ENCODE measurements at places on chromosomes 7 and 10.
A peak's percentile ranks its signal among the peaks of the same experiment; 100 is the strongest.

- DNase-seq = peak; percentile 11
Measured at GRCh38 chr7:44259547-44260457, 59.0 kb downstream of the YKT6 start.

GRCh38 chr7:113268757-113269156 lies 150.4 kb upstream of the SMIM30 start:
- no peak for DNase-seq

DNA sequence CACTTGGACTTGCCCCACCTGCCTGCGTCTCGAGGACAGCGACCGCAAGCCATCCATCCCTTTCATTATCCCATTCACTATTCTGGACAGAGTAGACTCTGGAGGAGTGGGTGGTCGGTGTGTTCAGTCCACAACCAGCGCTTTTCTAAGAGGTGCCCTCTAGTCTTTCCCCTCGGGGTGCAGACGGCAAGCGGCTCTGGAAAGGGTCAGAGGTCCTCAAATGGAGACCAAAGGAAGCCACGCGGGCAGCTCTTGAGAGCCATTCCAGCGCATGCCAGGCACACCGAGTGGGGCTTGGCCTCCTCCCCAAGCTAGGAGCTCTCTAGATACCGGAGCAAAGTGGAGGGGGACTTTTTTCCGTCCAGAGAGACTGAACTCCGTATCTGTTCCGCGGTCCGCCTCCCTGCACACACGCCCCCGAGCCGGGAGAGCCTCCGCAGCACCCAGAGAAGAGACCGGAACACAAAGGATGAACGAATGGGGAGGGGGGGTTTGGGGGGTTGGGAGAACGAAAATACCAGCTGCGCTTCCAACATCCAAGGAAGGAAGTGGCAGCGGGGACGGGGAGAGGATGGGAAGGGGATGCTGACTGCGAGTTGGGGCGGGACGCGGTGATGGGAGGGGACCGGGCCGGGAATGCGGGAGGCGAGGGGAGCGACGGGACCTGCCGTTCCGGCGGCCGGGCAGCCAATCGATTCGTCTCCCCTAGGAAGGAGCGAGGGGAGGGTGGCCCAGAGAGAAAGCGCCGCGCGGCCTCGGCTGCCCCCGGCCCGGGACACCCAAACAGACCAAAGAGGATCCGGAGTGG lies 515 bp downstream of the GSDME start:
- peak; percentile 27 for DNase-seq

DNA sequence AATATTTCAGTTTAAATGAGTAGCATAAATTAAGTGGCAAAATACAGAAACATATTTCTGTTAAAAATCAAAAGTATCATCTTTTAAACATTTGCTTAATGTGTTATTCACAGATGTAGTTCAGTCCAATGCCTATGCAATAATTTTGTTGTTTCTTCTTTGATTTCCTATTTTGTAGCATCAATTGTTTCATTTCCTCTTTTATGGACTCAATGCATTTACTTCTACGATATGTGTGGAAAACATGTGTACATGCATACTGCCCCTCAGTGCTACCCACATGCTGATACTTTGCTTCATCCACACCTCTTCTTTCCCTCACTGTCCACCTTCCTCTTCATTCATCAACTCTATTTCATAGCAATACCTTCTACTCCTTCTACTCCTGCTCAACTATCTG lies 108.1 kb downstream of the PTN start:
- no peak for DNase-seq

- no peak for DNase-seq
Measured at GRCh38 chr10:28768227-28768626, 90.9 kb downstream of the BAMBI start.

- no peak for DNase-seq
Measured at GRCh38 chr7:102942868-102943267, 30.1 kb downstream of the LRRC17 start.

DNA sequence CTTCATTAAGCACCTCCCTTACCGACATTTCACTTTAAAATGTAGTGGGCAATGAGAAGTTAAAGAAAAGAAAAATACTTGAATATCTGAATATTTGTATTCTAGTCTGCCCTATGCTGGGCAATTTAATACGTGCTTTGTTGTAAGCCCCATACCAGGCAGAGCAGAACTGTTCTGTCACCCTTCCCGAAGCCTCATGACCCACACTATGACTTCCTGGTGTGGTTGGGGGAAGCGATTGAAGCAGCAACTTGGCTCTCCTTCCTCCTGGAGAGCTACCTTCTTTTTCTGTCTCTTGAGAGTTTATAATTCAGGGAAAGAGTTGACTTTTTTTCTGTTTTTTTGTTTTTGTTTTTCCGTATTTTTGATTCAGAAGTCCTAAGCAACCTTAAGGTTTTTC lies 243.7 kb downstream of the INHBA start:
- DNase-seq = no peak

DNA sequence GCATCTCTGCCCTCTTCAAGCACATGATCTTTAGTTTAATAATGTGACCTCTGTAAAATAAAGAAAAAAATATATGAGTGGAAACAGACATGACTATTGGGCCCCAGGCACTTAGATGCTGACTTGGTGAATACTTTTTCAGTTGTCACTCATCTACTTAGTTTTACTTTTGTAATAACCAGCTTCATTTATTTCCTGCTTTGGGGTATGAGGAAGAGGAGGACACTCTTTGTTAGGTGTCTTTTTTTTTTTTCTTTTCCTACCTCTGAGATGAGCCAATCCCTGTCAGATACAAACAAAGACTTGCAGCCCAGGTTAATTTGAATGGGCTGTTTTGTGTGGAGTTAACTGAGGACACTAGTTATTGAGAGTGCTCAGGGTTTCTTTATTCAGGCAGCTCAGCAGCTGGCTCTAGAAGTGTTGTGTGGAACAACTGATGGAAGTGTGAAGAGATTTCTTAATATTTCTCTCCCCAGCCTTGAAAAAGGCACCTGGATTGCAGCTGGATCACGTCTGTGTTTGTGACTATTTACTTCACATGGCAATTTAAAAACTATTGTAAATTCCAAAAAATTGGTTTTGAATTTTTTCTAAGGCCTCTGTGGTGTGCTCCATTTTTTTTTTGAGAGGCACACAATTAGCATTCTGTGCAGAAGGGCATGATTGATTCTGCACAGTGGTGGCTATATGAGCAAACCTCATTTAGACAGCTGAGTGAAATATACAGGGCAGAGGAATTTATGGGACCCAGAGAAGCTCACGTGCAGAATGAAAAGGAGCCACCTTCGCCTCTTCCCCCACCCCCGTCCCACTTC lies 333.8 kb downstream of the LRMDA start:
- DNase-seq = no peak

- DNase-seq = no peak
Measured at GRCh38 chr7:111730476-111731300, 168.4 kb upstream of the IMMP2L start.

- DNase-seq = no peak
Measured at GRCh38 chr10:47249881-47250280, 50.1 kb upstream of the GDF10 start.

All from activated CD4-positive, alpha-beta T cell treated with anti-CD3 and anti-CD28 coated beads, Interleukin-2, amount 50 U/mL, for 48 hours (primary cell).